Kidney (tissue), 22 donors: ENCODE measurements at places on chromosomes 2 and 18. TPM values are rescaled to one million over a fixed set of nuclear protein-coding genes. Genes with fewer than 3 reads are reported as not detected.

DNA sequence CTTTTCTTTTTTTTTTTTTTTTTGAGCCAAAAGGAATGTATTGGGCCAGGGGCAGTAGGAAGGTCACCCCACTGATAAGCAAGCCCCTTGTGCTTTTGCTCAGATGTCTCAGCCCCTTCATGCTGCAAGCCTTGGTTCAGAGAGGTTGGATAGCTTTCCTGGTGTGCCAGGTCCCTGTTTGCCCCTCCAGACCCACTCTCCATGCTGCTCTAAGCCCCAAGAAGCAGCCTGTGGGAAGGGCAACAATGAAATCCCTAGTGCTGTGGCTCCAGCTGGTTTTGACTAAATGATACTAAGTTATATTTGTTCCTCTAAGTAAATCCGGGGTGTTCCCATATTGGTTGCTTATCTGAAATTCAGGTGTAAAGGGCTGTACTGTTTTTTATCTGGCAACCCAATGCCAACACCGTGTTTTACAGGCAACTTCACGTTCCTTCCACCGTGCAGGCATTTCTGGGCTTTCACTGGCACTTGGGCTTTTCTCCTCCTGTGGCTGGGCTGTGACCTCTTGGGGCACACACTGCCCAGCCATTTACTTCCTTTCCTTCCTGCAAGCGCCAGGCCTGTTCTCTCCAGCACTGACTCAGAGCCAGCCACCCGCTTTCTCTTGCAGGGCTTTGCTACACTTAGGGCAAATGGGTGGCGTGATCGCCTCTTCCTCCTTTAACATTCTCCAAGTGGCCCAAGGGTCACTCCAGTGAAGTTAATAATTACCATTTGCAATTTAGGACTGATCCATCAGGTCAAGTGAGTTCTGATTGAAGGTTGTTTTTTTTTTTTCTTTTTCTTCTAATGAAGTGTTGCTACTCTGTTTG is 21.6 kb downstream of the MERTK start:
- peak; percentile 49 for DNase-seq

DNA sequence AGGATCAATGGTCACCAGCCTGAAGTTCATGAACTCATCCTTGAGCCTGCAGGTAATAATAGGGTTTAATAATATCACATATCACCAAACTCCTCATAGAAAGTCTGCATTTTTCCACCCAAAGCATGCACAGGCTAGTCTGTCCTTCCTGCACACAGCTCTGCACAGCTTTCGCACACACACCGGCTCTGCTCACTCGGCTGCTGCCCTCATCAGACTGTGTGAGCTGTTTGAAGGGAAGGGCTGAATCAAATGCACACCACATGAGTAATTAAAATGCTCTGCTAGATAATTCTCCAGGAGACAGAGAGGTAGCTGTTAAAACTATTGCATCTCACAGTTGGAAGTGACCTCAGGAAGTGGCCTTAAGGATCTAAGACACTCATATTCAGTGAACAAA is 108.4 kb upstream of the YPEL5 start:
- DNase-seq: no peak

DNA sequence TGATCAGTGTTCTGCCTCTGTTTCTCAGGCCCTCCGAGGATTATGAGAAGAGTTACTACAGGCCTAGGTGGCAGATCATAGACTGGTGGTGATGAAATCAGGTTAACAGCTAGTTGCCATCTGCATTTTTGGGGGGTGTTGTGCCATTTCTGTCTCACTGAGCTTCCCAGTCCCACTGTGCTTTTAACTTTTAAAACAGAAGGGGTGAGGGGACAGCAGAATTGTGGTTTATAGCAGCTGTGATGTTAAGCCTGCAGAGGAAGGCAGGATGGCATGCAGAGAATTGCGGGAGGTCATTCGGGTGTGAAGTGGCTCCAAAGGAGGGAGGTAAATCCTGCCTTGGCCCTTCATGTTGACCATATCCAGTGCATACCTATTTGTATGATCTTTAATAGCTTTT is 5.0 kb downstream of the CAB39 start:
- DNase-seq: peak; percentile 80

C2orf81 gene
- 8.8 TPM for polyA plus RNA-seq

- no peak for DNase-seq
Observed at GRCh38 chr2:37600735-37601134, 70.7 kb downstream of the CDC42EP3 start.

DNA sequence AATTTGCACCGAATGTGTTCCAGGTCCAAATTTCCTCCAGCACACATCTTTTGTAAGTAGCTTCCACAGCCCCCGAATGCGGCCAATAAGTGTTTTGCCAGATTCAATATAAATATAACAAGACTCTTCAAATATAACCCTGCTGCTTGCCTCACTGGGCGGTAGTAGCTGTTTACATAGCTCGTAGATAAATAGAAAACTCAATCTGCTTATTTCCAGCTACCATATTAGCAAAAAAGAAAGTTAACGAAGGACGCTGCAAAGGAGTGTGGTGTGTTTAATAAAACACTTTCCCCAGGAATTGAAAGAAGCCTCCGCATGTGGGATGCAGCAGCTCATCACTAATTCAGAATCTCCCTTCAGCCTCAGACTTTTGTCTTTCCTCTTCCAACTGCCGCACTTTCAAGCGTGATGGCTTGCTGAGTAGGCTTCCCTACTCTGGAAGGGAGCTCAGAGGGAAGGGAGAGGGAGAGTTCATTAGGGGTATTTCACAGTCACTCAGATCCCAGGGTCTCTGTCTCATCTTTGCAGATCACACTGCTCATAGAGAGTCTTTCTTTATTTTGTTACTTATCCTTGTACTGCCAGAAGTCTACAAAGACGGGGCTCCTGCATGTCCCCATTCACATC is 367.0 kb downstream of the RND3 start:
- no peak for DNase-seq

AAMP gene
- 108 TPM for polyA plus RNA-seq

GRCh38 chr2:234366891-234367290 is 130.0 kb downstream of the ARL4C start:
- no peak for DNase-seq

DNA sequence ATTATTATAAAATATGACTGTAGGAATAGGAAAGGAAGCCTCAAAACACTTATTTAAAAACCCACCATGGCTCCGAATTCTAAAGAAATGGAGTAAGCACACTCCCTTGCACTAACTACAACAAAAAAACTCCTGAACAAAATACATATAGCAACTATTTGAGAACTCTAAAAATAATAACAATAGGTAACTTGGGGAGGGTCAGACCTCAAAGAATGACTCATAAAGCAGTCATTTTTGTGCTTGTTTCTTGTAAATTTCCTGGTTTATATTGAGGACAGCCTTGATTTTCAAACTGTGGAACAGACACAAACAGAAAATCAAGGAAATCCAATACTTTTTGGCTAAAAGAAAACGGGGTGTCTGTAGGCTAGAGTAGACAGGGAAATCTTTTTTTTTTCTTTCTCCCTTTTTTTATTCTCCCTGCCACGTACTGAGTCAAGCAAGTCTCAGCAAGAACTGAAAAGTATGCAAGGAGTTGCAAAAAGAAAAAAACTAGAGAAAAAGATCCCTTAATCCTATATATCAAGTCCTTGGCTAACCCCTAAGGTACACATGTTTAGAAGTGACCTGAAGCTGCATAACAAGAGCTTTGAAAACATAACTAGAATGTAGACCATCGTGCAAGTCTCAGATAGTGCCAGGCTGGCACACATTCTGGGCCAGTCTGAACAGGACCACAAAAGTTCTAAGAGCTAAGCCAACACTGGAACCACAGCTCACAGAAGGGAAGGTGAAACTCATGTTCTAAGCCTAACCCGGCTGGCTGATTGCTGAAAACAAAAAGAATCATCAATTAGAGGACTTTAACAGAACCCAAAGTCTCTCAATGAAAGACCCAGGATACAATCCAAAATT is 403.1 kb upstream of the LYPD1 start:
- DNase-seq: no peak

DNA sequence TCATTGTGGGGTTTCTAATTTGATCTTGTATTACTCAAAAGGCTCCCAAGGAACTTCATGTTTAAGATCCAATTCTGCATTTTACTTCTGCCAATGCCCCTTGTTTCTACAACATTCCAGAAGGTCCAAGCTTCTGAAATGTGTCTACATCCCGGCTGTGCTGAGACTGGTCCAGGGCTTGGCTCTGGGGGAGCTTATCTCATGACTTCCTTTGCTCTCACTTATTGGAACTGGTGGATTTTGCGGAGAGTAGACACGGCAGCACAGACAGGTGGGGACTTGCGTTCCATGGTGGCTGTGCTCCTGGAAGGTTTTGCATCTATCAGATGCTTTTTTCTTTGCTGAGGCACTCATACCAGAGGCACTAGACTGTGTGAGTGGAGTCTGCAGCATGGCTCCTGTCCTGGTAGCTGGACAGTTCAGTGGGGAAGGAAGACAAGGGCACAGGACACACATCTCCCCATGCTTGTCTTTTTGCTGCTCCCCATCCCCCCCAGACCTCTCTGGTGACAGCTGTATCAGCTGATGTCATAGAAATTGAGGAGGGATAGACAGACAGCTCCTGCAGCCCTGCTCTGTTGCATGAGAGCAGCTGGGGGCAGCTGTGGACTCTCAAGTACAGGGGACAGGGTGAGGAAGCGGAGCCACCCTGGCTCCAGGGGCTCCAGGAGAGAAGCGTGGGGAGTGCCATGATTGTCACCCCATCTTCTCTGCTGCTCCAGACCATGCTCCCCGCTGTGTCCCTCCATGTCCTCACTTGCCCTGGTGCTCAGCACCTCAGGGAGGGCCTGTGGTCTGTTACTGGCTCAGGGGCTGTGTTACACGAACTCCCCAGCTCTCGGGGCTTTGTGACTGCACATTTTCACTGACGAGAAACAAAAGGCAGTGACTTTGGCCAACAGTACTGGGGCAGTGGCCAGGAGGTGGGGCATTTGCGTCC is 46.0 kb downstream of the ACAA2 start:
- DNase-seq: no peak

TPO gene
- polyA plus RNA-seq: not detected

GRCh38 chr2:162091325-162092007 is 17.5 kb upstream of the DPP4 start:
- DNase-seq: peak; percentile 52

- DNase-seq: peak; percentile 31
Observed at GRCh38 chr18:7945882-7946281, 378.8 kb downstream of the PTPRM start.

DNA sequence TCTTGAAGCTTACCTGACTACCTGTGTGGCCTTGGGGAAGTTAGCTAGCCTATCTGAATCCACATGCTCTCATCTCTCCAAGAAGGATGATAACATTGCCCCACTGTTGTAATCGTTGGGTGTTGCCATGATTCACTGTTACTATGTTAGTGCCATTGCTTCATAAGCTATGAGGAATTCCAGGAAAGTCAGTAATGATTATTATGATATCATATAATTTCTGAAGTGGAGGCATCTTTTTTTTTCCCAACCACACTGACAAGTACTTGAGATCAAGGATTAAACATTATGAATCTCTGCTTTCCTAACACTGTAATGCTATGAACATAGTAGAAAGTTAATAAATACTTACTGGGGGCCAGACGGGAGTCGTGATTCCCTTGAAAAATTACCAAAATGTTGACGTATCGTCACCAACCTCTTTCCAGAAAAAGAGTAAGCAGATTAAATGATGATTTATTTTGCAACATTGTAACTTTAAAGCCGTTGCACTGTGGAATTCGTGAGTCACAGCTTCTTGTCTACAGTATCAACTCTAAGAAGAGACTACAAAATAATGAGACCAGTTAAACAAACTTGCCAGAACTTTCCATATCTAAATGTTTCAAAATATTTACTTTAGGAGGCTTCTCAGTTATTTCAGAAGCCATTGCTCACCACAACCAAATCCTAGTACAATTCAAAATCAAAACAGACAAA is 459.9 kb downstream of the PIK3C3 start:
- no peak for DNase-seq

DNA sequence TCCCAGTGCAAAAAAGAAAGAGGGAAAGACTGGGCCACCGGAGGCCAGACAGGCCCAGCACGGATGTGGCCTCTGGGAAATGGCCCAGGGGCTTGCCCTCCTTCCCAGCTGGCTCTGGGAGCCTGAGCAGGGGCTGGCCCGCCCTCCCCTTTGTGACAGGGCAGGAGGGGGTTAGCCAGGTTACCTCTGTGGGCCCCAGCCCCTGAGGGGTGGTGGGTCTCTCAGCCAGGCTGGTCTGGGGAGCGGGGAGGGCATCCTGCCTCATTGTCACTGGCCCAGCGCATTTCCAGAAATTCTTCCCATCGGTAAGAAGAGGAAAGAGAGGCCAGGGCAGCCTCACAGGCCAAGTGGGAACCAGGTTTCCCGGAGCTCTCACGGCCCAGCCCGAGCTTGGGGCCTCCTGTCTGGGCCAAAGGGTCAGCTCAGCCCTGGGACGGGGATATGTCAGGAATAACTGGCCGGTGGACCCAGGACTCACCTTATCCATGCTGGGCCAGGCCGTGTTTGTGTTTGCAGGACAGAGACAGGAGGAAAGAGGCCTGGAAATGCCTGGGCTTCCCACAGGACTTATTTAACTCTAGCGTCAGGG is 182.2 kb downstream of the ZFP36L2 start:
- no peak for DNase-seq

SERPINB12 gene
- polyA plus RNA-seq: not detected

GRCh38 chr2:150605664-150606063 is 118.2 kb upstream of the RND3 start:
- DNase-seq: no peak

VIT gene
- polyA plus RNA-seq: 0.15 TPM

DNA sequence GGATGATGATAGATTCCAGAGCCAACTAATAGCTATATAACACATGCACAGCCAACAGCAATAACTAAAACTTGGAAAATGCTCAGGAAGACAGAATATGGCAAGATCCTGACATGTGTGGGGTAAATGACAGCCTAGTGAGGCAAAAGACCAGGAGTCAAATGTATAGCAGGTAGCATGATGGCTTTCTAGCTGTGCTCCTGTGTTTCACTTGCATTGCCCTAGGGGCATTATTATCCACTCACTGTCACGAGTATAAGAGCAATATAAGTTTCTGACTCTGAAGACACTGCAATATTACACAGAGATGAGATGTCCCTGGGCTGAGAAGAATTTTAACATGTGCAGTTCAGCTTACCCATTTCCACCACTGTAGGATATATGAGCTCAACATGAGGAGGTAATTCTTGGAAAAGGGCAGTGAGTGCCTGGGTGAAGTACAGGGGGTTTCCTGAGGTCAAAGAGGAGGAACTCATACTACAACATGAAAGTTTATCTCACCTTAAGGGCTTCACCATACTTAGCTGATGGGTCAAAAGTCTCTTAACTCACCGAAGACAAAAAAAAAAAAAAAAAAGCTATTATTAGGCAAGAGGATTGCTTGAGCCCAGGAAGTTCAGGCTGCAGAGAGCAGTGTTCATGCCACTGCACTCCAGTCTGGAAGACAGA is 1385.6 kb upstream of the SLC39A10 start:
- no peak for DNase-seq

CAPN14 gene
- 0.22 TPM for polyA plus RNA-seq

- DNase-seq: no peak
Observed at GRCh38 chr18:34773961-34774766, 64.1 kb downstream of the DTNA start.

GRCh38 chr2:95056044-95056443 is 30.5 kb downstream of the MAL start:
- no peak for DNase-seq

TSPYL6 gene
- not detected for polyA plus RNA-seq
